ENCODE measurements at places on chromosomes 2 and 18. TPM values are rescaled to one million over a fixed set of nuclear protein-coding genes. Genes with fewer than 3 reads are reported as not detected.
A peak's percentile ranks its signal among the peaks of the same experiment; 100 is the strongest.

DSC2 gene
- 177 TPM for total RNA-seq

- peak; percentile 78 for DNase-seq
Measured at GRCh38 chr2:24421668-24422067, 61.3 kb upstream of the ITSN2 start.

FAHD2B gene
- total RNA-seq: 5.6 TPM

DNA sequence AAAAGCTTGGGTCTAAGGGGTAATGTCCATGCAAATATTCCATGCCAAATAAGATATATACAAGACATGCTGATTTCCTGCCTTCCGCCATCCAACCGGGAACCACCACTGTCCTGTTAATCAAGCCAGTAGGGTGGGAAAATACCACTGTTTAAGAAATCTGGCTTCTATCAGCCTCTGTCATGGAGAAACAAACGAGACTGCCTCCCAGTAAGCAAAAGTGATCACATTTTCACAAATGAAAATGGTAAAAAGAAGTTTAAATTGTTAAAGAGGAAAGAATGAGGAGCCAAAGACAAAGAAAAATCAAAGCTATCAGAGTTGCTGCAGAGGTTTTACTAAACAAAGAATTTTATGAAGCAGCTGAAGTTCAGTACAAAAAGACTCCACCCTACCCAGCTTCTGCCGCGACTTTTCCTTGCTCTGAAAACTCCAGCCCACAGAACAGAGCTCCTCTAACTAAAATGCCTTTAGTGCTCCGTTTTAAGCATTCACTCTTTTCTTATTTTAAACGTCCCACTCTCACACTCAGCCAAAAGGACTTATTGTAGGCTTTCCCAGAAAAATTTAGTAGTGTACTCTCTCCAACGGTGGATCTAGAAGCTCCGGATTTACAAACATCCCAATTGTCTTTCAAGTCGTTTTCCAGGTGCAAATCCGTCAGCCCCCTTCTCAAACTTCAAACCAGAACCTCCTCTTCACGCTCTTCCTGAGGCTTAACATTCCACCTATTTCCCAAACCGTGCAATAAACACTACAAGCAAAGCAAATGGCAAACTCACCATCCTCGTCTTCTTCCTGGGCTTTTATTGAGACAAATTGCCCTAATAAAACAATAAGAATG, 613 bp downstream of the COL5A2 start:
- DNase-seq: no peak

- no peak for DNase-seq
Measured at GRCh38 chr18:32317651-32318050, 127.8 kb downstream of the MEP1B start.

DNA sequence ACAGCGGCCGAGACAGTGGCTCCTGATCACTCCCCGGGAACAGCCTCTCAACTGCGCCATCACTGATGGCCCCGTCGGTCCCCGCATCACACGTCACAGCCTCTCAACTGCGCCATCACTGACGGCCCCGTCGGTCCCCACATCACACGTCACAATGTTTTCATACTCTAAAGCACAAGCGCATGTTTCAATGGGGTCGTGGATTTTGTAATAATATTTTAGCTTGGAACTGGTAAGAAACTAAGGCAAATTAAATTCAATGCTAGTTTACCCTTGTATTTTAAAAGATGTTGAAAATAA, 44.2 kb upstream of the CTDP1 start:
- no peak for DNase-seq

DNA sequence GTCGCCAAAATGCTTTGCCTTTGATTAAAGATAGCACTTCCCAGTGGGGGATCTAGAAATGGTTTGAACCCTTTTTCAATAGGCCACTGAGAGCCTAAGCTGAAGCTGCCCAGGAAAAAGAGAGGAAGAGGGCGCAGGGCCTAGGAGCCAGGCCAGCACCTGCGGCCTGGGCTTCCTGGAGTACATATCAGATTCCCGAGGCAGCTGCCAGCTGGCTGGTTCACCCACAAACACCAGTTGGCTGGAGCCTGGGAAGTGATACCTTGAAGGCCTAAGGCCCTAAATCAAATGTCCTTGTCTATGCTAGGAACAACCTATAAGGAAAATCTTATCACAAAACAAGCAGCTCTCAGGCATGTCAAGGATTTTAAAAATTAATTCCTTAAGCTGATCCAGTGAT, 37.1 kb downstream of the ANKRD44 start:
- DNase-seq: no peak

- DNase-seq: no peak
Measured at GRCh38 chr18:75172299-75173124, 36.4 kb downstream of the PTGR3 start.

ELOA2 gene
- not detected for total RNA-seq
